ENCODE measurements at places on chromosomes 11 and 22.

DNA sequence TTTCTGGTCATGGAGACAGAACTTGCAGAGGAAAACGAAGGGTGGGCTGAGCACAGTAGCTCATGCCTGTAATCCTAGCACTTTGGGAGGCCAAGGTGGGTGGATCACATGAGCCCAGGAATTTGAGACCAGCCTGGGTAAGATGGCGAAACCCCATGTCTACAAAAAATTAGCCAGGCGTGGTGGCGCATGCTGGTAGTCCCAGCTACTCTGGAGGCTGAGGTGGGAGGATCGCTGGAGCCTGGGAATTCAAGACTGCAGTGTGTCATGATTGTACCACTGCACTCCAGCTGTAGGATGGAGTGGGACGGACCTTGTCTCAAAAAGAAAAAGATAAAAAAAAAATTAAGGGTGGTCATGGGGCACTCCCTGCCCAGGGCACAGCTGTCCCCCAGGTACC lies 5.9 kb downstream of the SERPINH1 start:
- no peak for DNase-seq

DNA sequence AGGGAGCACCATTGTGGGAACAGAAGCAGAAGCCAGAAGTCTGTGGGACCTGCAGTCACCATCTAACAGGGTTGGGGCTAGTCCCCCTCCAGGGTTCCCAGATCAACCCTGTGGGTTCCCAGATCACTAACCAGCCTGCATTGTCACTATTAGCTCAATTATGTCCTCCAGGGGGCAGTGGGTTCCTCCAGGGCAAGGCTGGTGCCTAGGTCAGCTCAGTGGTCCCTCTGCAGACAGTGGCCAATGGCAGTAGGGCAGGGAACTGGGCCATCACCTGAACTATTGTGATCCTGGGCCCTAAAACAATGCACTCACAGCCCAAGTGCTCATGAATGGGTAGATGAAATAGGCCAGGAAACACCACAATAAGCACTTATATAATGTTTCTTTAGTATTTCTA lies 18.8 kb upstream of the PRSS23 start:
- DNase-seq = no peak

GRCh38 chr11:126879516-126879915 lies 121.1 kb downstream of the KIRREL3 start:
- no peak for DNase-seq

DNA sequence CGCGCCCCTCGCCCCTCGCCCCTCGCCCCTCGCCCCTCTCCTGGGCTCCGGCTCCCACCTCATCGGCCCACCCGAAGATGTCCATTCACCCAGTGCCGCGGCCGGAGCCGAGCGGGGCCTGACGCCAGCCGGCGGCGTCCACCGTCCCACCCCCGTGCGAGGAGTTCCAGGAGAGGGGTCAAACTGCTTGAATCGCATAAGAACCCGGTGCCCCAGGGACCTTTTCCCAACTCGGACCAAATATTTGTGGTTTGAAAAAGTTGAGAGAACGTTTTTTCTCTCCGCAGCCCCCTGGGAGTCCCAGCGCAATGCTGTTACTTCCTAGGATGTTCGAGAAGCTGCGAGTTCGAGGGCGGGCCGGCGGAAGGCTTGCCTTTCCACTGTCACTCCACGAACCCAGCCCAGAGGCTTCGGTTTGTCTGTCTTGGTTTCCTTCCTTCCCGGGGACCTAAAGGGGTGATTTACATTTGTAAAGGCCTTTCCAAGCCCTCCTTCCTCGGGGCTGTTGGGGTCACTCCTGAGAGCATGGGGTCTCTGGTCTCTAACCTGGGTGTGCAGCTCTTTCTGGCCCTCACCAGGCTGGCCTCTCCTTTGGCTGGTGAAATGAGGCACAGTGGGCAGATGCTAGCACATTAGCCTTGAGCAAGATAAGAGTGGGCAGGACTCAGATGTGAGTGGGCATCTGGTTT lies 38.0 kb downstream of the ETS1 start:
- no peak for DNase-seq

DNA sequence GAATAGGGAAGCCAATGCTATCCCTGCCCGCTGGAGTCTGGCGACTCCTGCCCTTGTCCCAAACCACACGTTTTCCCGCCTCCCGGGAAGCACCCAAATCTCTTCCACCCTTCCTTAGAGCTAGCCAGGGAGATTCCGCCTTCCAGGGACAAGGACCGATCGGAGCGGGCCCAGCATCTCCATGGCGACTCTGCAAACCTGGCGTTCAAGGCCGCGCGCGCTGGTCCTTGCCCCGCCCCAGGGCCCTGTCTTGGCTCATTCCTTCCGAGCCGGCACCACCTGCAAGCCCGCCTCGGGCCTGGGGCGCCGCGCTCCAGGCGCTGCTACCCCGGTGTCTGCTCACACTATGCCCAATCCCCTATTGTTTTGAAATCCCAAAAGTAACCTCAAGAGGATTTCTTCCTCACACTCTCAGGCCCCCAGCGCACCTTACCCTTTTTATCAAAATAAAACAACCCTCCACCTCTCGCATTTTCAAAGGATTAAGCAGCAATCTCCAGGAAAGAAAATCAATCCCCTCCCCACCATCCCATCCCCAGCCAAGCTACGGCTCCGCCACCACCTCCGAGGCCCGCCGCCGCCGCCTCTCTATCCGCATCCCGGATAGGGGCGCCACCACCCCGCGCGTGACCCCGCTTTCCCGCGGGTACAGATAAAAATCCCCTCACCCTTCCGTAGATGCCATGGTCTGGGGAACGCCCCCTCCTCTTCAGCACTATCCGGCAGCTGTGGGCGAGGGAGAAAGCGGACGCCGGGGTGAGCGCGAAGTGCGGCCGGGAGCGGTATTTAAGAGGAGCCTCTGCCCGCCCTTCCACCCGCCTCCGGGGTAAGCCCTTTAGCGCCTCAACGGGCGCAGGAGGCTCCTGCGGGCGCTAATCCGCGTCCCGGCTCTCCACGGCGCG lies 825 bp downstream of the SLC1A2 start:
- no peak for DNase-seq

- no peak for DNase-seq
These were observed 110.2 kb downstream of the GRIA4 start for GRCh38 chr11:105720096-105720495.

GRCh38 chr22:33921525-33922348 lies 1.5 kb upstream of the LARGE1 start:
- DNase-seq = no peak

GRCh38 chr11:131402040-131402439 lies 31.6 kb downstream of the NTM start:
- DNase-seq = no peak

DNA sequence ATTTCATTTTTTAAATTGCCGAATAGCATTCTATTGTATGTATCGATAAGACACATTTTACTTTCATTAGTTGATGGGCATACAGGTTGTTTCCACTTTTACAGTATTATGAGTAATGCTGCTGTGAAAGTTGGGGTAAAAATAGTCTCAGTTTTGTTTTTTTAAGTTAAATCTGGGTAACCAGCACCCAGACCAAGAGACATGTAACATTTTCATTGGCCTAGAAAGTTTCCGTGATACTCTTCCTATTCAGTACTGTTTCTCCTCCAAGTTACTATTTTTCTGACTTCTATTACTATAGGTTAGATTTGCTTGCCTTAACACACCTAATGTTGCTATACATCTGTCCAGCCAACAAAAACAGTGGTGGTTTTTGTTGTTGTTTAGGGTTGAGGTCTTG lies 12.3 kb downstream of the IPO7 start:
- no peak for DNase-seq

- DNase-seq = no peak
These were observed 104.7 kb upstream of the E2F8 start for GRCh38 chr11:19345519-19345847.

GRCh38 chr11:33452836-33453624 lies 195.8 kb downstream of the HIPK3 start:
- no peak for DNase-seq

- no peak for DNase-seq
These were observed 29.8 kb upstream of the ABTB2 start for GRCh38 chr11:34387653-34388052.

- no peak for DNase-seq
These were observed 2.2 kb upstream of the BPIFC start for GRCh38 chr22:32466496-32466895.

DNA sequence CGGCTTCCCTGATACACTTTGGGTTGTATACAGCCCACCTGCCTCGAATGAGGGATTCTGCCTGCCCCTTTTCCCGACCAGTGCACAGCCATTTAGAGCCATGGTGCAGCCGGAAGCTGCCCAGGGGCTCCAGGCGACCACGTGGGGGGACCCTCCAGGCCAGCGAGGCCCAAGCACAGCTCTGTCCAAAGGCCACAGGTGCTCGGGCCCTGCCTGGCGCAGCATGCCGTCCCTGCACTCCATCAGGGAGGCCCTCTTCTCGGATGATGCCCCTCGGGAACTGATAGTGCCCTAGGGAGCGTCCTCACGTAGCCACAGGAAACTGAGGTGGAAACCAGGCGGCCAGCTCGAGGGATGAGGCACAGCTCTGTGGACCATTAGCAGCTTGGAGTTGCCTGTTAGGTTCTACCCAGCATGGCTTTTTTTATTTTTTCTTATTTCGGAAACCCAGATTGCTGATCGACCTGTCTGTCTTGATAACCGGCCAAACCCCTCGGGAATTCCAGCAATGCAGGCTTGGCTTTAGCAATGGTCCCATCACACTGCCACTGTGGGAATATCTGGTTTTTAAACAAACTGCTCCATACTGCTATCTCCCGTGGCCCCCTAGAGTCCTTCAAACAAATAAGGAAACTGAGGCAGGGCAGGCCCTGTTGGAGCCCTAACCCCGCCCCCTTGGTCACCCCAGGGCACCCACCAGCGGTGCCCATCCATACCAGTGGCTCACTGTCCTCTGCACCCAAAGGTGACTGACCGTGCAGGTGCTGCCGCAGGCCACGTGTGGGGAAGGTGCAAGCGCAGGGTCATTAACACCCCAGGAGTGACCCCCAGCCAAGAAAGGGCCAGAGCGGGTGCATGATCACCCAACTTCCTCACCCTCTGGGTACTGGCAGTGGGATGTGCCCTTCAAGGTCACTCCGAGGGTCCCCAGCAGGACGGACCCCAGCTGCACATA lies 8.0 kb downstream of the ANO1 start:
- DNase-seq = no peak

- no peak for DNase-seq
These were observed 926 bp downstream of the CD6 start for GRCh38 chr11:60972182-60973030.

- DNase-seq = no peak
These were observed 36.2 kb downstream of the SERPINH1 start for GRCh38 chr11:75598264-75598663.

DNA sequence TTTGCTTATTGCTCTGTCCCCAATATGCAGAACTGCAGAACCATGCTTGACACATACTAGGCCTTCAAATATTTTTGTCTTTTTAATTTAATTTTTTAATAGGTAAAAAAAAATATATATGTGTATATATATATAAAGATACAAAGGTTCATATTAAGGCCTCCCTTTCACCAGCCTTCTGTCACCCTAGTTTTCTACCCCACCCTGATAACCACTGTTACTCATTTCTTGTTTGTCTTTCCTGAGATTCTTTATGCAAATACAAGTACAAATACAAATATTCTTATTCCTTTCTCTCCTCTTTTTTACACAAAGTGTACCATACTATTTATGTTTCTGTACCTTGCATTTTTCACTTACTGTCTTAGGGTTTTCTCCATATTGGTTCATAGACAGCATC lies 43.0 kb downstream of the UVRAG start:
- no peak for DNase-seq

- DNase-seq = peak; percentile 46
These were observed 61.8 kb downstream of the SLC22A12 start for GRCh38 chr11:64652586-64653387.
